ENCODE measurements at places on chromosomes 12 and 14. TPM values are rescaled to one million over a fixed set of nuclear protein-coding genes. Genes with fewer than 3 reads are reported as not detected.

DNA sequence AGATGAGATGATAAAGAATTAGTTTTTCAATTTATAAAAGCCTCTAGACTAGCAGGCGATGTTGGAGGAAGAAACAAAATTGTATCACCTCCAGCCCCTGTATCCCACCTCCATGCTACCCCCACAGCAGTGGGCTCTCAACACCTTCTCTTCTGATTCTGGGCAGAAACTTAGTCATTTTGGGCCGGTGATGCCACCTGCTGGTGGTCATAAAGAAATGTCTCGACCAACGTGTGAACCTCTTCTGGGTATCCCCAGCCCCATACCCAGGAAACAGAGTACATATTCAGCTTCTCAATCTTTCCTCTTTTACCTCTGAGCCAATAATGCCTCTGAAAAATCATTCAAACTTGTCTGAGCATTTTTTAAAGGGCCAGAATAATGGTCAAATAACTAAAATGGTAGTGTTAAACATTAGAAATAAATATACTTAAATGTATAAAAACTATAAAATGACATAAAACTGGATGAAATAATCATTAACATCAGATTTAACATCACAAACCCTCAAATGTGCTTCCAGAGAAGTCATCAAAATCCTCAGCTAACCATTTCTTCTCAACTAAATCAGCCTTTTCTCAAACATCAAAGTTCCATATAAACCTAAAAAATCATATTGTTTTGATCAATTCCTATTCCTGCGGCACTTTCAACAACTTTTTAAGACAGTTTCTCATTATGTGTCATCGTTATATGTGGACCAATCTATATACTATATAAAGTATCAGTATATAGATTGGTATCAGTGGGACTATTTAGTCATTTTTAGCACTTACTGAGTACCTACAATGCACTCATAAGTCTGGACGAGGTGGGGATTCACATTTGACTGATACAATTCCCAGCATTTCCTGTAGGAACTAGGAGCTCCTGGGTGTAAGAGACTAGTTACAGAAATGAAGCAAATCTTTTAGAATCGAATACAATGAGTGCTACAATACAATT, 69.4 kb downstream of the ATXN2 start:
- peak; percentile 50 for DNase-seq

DNA sequence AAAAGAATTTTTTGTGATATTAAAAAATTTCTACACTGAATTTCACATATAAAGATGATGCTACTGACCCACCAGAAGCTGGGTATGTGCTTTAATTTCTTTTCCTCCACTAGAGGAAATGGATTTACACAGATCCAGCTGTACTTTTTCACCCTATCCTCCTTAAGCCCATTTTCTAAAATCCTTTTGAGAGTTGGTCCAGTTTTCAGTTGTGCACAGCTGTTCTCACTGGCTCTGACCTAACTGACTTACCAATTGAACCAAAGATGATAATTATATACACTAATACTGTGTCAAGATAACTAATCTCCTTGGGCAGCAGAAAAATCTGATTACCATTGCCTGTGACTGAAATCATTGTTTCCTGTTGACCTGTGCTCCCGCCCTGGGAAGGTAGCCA, 108.5 kb downstream of the ZFC3H1 start:
- DNase-seq, result no peak

Gene REM2
- not detected for total RNA-seq

DNA sequence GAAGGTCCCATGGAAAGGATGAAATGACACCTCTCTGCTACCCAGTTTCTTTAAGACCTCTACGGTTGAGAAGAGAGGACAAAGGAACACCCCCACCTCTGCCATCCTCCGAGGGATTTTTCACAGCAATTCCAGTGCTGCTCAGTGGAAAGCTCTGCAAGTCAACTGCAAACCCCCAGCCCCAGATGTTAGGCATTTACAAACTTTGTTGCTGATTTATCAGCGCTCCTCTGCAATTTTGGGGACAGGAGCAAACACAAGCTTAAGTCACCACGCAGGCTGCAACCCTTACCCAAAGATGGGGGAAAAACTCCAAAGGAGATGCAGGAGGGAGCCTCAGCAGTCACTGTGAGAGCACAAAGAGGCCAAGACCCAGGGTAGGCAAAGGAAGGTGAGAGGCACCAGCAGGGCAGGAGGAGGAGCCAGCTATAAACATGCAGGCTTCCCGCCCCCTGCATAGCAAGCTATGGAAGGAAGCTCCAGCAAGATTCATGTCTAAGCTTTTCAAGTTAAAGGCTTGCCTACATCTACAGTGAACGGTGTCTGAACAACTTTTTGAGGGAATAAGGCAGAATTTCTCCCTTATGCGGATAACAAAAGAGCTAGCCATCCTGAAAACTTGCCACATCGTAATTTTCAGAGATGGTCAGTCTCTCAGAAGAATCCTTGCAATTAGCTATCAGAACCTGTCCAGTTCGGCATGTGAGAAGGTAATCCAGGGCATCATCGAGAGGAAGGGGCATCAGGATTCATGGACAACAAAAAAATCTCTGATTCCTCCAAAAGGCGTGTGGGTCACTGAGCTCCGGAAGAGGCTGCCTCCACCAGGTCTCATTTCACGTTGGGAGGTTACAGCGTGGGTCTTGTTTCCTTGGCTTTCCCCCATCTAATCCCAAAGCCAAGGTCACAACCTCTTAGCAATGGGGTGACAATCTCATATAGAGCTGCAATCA, 3.9 kb downstream of the CTDSP2 start:
- no peak for DNase-seq

Gene TMEM63C
- total RNA-seq, result 3.6 TPM

Gene ANO4
- total RNA-seq, result 1.6 TPM

DNA sequence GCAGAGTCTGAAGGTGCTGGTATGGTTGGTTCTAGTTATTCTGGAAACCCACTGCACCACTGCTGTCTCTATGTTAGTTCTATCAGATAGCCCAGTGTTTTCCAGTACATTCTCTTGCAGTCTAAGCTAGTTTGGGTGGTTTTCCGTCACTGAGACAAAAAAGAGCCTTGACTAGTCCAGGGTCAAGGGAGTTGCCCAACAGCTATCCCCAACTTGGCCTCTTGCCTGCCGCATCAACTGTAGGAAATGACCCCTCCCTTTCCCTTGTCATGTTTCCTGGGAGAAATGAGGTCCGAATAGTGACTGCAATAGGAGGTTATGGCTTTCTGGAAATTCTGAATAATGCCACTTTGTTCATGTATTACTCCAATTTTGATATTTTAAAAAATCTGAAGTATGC, 160.4 kb downstream of the EFCAB11 start:
- no peak for DNase-seq

Gene KERA
- total RNA-seq, result not detected

Gene GLT1D1
- not detected for total RNA-seq

DNA sequence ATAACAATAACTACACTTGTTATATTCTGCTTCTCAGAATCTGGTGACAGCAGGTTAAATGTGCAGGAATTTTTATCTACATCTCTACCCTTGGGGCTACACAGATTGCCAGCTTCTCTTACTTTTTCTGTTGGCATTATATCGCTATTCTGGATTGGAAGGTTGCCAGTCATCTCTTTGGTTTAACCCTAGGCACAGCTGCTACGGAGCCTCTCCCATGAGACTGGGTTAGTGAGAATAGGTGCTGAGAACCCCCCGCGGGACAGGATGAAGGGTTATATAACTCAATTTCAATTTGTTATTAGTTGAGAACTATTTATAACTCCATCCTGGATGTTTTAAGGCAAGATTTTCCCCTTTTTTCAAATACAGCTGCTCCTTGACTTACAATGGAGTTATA, 73.1 kb downstream of the ACADS start:
- no peak for DNase-seq

DNA sequence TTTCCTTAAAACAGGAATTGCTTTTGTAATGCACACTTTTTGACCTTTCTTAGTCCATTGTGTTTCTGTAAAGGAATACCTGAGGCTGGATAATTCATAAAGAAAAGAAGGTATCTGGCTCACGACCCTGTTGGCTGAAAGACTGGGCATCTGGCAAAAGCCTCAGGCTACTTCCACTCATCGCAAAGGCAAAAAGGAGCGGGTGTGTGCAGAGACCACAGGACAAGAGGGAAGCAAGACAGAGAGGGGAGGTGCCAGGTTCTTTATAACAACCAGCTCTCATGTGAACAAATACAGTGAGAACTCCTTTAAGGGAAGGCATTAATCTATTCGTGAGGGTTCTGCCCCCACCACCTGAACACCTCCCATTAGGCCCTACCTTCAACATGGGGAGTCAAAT, 182.1 kb downstream of the C12orf50 start:
- DNase-seq, result no peak

DNA sequence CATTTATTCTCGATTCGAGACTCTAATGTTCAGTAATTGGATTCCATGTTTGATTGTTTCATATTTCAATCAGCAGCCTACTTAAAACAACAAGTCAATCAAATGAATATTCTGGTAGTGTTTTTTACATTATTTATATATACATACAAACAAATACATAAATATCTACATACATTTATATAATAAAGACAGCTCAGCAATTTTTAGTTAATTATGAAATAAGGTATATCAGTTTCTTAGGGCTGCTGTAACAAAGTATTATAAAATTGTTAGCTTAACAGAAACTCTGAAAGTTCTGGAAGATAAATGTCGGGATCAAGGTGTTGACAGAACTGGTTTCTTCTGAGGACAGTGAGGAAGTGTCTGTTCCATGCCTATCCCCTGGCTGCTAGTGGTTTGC, 105.9 kb downstream of the MGST1 start:
- no peak for DNase-seq

Gene ABCC9
- 13.2 TPM for total RNA-seq

DNA sequence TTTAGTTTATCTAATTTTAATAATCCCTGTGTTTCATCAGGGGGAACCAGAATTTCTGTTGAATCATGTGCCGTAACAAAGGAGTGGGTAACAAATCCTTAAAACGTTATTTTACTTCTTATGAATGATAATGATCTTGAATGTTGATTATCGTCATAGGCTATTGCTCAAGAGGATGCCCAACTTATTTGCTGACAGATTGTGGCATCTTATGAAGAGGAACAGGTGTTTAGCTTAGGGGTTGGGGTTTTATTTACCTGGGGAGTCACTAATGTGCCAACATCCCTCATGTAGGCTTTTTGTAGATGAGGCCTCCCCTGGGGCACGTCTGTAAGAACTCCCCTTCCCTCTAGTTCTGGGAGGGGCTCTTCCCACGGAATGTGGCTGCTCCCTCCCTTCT, 32.4 kb upstream of the TMX1 start:
- no peak for DNase-seq

Gene ADCY6
- 59.1 TPM for total RNA-seq

DNA sequence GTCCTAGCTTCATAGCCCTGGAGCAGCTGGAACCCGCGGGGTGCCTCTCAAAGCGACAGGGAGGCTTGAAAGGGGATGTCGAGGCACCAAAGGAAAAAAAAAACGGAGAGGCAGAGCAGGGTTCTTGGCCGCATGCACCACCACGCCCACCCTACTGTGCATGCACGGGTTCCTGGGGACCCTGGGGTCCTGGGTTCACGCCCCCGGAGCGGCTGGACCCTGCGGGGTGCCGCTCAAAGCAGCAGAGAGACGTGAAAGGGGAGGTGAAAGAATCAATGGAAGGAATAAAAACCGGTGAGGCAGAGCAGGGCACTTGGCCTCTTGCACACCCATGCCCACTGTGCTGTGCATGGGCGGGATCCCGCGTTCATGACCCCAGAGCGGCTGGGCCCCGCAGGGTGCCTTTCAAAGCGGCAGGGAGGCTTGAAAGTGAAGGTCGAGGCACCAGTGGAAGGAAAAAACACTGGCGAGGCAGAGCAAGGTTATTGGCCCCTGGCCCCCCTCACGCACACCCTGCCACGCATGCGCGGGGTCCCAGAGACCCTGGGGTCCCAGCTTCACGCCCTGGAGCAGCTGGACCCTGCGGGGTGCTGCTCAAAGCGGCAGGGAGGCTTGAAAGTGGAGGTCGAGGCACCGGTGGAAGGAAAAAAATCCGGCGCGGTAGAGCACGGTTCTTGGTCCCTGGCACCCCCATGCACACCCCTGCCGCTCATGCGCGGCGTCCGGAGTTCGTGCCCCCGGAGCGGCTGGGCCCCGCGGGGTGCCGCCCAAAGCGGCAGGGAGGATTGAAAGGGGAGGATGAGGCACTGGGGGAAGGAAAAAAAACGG, 318.5 kb downstream of the ALG10 start:
- DNase-seq, result no peak

DNA sequence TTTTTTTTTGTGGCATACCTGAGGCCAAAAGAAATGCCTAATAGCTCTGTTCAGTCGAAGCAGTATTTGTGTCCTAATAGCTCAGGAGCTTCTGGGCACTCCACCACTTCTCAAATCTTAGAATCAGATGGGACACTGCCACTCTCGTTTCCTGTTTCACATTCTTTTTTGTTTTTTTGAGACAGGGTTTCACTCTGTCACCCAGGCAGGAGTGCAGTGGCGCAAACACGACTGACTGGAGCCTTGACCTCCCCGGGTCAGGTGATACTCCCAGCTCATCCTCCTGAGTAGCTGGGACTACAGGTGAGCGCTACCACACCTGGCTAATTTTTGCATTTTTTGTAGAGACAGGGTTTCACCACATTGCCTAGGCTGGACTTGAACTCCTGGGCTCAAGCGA, 52.7 kb downstream of the SPPL3 start:
- no peak for DNase-seq

DNA sequence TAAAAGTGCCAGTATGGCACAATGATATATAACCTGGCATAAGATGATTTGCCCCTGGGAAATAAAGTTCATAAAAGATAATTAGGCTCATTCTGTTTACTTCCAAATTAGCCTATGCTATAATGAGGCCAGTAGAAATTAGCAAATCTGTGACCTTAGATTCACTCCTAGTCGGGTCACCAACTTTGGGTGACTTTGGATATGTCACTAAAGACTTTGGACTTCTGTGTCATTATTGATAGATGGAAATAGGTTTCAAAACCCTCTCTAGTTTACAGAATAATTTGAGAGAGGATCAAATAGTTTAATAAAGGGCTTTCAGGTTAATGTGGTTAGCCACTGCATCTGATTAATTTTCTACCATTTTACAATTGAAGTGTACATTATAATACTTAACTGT, 1869.3 kb upstream of the FLRT2 start:
- DNase-seq, result no peak

- DNase-seq, result no peak
These were observed 31.1 kb upstream of the INF2 start for GRCh38 chr14:104658325-104658712.

Gene ST8SIA1
- total RNA-seq, result not detected

- no peak for DNase-seq
These were observed 115.4 kb downstream of the EXOC5 start for GRCh38 chr14:57153286-57153685.

DNA sequence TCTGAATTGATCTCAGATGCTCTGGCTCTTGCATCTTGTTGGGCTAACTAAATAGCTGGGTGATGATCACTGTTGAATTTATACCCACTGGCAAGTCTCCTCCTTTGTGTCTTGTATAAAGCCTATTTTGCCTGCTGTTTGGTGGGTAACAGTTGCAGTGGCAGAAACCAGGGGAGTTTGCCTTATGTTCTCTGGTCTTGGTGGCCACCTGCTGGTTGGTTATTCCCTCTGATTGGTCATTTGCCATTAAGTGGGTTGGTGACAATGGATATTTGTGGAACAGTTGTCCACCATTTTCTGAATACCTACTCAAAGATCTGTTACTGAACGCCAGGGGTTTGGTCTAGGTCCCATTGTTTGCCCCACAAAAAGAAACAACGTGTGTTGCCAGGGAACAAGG, 52.1 kb downstream of the AVPR1A start:
- no peak for DNase-seq

Gene LIMA1
- total RNA-seq, result 48.8 TPM

- no peak for DNase-seq
These were observed 15.0 kb downstream of the ZBTB25 start for GRCh38 chr14:64488590-64489099.
